Activated naive CD4-positive, alpha-beta T cell treated with anti-CD3 and anti-CD28 coated beads for 36 hours (primary cell): ENCODE measurements at places on chromosomes 2 and 18. TPM values are rescaled to one million over a fixed set of nuclear protein-coding genes. Genes with fewer than 3 reads are reported as not detected.

DNA sequence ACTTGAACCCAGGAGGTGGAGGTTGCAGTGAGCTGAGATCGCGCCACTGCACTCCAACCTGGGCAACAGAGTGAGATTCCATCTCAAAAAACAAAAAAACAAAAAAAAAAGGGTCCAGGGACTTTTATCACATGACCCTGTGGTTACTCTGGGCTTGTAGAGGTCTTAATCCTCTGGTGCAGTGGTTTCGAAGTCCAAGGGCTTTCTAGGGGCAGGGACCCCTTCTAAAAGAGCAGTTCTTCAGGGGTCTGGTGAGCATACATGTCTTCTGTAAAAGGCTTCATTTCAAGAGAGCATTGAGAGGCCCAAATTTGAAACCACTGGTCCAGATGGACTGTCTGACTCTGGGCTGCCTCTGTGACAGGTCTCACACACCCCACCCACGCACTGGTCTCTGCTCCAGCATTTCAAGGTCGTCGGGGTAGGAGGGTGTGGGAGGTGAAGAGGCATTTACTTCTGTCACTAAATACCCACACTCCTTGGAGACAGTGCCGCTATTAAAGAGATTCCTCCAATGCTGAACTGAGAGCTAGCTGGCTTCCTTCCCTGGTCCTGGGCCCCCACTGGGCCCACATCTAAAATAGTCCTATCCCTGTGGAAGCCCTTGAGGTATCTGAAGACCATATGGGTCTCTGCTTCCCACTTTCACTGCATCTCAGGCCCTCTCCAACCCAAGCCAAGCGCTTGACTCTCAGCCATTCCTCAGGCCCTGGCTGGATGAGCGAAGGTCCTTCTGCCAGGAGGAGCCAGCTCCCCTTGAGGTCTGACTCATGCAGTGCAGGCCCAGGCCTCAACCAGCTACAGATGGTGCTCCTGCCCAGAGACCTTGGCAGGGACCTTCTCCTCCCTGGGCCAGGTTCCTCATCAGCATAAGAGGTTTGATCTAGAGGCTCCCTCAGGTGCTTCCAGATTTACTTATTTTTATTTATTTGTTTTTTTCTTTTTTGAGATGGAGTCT lies 44.8 kb downstream of the PAX8 start:
- DNase-seq = peak; percentile 22

Gene PCARE
- not detected for total RNA-seq

Gene FMNL2
- total RNA-seq = 2.7 TPM

Gene PFN4
- 0.32 TPM for total RNA-seq

Gene PLCL1
- 3.5 TPM for total RNA-seq

DNA sequence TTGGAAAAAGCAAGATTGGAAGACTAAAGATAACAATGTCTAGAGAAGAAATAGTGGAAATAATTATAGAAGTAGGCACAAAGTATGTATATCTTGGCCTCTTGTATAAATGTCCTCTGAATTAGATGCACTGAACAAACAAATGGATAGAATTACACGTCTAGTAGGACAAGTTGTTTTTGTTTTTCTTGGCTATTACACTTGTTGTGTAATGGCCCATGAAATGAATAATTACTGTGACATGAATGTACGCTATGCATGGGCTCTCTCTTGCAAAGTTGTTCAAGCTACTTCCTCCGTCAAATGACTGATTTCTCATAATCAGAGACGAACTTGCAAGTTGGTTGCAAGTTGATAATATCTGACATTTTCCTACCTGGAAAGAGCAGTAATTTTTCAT lies 126.2 kb downstream of the PDE1A start:
- no peak for DNase-seq

Gene ZNF519
- 13.9 TPM for total RNA-seq

- DNase-seq = no peak
These were observed 426.9 kb downstream of the NR4A2 start for GRCh38 chr2:155905657-155906056.

Gene AKAIN1
- total RNA-seq = not detected

GRCh38 chr2:148162871-148163270 lies 142.0 kb downstream of the MBD5 start:
- DNase-seq = no peak

Gene REV1
- 29.6 TPM for total RNA-seq

DNA sequence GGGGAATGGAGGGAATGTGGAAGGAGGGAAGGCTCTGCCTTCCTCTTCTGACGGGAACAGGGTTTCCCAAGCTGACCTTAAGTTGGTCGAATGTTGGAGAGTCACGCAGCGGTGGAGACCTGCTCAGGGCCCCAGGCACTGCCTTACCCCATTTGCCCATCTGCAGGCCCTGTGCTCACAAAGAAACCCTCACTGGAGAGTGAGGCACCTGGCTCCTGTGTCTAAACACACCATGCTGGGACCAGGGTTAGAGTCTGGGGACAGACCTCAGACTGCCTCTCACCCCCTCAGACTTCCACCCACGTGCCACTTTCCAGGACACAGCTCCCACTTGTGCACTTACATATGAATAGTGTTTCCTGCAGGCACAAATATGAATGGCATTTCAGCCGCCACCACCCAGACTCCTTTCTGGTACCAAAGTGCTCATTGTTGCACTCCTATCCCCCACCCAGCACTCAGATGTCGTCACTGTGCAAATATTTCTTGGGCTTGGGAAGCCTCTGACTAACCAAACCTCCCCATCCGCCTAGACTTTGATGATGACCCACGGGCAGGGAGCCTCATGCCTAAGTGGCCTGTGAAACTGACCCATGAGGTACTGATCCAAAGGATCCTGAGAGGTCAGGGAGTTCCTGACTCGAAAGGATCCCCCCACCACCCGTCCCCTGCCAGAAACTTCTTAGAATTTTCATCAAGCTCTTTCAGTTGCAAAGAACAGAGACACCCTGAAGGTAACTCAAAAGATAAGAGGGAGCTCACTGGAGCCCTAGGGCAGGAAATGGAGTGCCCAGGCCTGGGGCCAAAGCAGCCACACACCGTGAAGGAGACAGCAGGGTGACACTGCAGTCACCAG lies 78.3 kb downstream of the STPG4 start:
- DNase-seq = no peak

Gene REEP1
- total RNA-seq = 0.37 TPM

Gene PROKR1
- total RNA-seq = not detected

- DNase-seq = no peak
These were observed 36.6 kb upstream of the CD28 start for GRCh38 chr2:203669820-203670219.

DNA sequence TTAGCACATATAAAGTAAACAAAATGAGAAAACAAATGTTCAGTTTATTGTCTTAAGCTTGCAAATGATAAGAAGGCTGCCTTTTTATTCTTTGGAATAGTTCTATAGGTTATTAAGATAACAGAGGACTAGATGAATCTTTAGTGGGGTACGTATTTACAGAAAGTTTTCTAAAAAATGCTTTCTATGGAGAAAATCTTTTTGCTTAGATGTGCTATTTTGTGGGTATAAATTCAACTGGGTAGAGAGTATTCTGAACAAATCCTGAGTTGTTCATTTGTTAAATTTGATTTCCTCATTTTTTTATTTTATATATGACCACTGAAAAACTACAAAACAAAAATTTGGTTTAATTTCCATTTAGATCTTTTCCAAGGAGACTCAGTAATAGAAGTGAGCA lies 566.9 kb downstream of the PLCL1 start:
- DNase-seq = no peak
